Right kidney (tissue), 9 donors: ENCODE measurements at places on chromosomes 7 and 10.

DNA sequence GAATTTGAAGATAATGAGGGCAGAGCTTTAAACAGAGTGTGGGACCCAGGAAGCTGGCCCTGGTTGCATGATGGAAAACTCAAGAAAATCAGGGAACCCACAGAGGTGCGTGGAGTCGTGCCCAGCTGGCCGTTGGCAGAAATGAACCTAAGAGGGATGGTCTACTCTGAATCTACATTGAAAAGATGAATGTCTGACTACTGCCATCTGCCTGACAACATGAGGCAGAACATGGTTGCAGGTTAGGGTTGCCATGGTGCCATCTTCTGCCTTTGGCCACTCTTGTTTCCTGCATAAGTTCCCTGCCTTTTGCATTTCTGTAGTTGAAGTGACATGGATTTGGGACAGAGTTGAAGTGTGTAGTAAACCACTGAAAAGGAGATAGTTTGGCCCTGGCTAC is 138.5 kb upstream of the COBL start:
- DNase-seq: no peak

- no peak for DNase-seq
Observed at GRCh38 chr10:74755273-74755672, 71.1 kb upstream of the KAT6B start.

DNA sequence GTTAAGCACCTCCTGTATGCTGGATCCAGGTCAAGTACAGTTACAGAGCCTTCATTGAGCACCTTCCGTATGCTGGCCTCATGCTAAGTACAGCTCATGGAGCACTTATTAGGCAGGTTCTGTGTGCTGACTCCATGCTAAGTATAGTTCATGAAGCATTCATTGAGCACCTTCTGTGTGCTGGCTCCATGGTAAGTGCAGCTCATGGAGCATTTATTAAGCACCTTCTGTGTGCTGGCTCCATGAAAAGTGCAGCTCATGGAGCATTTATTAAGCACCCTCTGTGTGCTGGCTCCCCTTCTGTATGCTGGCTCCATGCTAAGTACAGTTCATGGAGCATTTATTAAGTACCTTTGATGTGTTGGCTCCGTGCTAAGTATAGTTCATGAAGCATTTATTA is 30.5 kb downstream of the MMD2 start:
- DNase-seq: no peak

GRCh38 chr10:94029955-94030354 is 36.2 kb downstream of the PLCE1 start:
- no peak for DNase-seq

DNA sequence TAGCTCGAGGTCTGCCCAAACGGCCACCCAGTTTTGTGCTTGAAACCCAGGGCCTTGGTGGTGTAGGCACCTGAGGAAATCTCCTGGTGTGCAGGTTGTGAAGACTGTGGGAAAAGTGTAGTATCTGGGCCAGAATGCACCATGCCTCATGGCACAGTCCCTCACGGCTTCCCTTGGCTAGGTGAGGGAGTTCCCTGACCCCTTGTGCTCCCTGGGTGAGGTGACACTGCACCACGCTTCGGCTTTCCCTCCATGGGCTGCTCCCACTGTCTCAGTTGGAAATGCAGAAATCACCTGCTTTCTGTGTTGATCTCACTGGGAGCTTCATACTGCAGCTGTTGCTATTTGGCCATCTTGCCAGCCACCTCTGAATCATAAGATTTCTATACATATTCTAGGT is 62.4 kb upstream of the CDK6 start:
- DNase-seq: no peak

DNA sequence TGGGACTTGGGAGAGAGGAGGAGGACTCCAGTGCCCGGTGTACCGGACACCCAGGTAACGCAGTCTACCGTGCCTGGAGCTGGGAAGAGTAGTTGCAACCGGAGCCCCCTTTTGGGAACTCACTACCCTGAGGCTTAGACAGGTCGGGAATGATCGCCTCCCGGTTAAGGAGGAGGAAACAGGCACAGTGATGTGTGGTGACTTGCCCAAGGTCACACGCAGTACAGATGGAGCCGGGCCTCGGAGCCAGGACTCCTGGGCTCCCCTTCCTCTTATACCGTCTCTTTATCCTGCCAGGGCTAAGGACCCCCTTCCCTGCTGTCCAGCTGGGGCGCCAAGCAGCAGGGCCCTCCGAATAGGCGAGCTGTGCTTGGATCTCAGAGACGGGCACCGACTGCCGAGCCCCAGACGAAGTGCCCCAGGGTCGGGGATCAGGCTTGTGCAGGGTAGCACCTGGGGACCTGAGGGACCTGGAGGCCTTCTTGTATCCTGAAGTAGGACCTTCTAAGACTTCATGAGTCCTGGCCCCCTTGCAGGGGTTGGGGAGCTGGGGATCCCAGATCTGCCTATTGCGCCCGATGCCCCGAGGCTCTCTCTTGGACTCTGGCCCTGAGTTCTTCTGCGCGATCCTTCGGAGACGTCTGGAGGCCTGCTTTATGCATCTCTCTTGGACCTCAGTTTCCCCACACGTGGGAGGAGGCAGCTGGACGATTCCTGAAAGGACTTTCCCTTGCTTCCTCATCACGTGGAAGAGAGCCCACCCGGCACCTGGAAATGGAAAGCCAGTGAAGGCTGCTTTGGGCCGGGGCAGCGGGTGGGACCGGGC is 767 bp upstream of the CYP26A1 start:
- no peak for DNase-seq

- no peak for DNase-seq
Observed at GRCh38 chr7:151040616-151041375, 7.5 kb upstream of the ASIC3 start.

- no peak for DNase-seq
Observed at GRCh38 chr10:54985732-54986131, 184.7 kb upstream of the PCDH15 start.

DNA sequence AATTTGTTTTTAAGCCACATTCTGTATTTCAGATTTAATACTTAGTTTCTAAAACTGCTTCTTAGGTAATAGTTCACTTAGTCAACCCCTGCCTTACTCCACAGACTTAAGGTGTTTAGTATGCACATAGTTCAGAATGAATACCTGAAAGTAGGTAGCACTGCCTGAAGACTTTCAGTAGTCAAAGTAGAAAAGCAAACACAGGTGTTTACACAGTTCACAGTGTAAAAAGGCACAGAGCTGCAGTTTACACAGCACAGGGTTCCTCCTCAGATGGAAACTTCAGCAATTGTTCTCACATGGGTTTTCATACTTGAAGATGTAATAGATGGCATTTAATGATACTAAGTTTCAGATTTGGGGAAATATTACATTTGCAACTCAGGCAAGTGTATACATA is 3.1 kb upstream of the PKD1L1 start:
- DNase-seq: no peak

DNA sequence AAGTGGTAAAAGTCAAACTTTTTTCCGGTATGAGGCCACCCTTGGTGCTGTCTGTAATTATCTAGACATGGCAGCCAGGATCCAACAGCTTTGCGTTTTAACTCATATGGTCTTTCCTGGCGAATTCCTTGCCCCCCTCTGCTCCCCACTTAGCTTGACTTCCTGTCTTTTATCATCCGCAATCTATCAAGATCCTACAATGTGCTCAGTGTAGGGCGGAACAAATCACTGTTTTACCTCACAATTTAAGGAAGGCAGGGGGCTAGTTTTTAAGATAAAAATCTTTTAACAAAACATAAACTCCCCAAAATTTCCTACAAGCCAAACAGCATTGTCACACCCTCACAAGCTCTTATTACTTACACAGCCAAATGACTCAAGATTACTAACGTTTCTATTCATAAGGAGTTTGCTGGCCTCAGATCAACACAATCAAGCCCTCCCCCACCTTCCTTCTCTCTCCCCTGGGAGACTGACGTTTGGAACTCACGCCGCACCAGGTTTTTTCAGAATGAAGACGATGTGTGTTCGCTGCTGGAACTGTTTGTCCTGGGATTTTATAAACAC is 1.3 kb upstream of the CDK14 start:
- no peak for DNase-seq

DNA sequence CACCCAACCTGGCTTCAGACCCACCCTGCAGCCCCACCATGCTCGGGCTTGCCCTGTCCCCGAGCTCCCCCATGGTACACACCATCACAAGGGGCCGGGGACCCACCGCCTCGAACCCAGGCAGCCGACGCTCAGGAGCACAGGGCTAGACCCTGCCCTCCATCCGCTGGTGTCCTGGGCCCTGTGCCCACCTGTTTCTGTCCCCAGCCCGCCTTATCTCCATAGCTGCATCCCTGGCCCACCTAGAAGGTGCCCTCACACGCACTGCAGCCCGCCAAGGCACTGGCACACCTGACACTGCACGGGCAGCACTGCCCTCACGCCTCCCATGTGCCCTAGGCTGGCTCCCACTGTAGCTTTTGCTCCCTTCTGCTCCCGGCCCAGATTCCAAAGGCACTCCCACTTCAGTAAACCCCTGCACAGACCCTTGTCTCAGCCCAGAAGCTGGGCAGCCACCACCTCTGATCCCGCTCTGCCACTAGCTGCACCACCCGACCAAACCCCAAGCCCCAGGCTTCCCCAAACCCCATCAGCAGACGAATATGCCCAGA is 17.1 kb downstream of the YKT6 start:
- DNase-seq: no peak

DNA sequence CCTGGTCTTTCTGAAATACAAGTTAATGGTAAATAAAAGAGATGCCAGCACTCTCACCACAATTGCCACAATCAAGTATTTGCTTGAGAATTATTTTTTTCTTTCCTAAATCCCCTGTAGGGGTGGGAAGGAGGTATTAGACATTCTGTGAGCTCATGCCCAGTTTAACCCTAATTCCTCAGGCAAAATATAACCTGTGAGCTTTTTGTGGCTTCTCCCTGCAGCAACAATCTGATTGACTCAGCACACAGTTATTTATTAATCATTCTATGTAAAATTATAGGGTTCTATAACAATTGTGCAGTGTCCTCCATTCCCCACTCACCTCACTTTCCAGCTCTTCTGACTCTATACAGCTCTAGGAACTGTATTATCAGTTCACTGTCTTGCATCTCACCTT is 66.3 kb downstream of the GLI3 start:
- no peak for DNase-seq

GRCh38 chr10:3180355-3181025 is 7.9 kb upstream of the PITRM1 start:
- DNase-seq: no peak

- DNase-seq: no peak
Observed at GRCh38 chr10:11742779-11743298, 657 bp downstream of the ECHDC3 start.

GRCh38 chr7:42186151-42186550 is 50.9 kb downstream of the GLI3 start:
- no peak for DNase-seq

- DNase-seq: no peak
Observed at GRCh38 chr7:157113607-157114006, 25.1 kb upstream of the UBE3C start.

DNA sequence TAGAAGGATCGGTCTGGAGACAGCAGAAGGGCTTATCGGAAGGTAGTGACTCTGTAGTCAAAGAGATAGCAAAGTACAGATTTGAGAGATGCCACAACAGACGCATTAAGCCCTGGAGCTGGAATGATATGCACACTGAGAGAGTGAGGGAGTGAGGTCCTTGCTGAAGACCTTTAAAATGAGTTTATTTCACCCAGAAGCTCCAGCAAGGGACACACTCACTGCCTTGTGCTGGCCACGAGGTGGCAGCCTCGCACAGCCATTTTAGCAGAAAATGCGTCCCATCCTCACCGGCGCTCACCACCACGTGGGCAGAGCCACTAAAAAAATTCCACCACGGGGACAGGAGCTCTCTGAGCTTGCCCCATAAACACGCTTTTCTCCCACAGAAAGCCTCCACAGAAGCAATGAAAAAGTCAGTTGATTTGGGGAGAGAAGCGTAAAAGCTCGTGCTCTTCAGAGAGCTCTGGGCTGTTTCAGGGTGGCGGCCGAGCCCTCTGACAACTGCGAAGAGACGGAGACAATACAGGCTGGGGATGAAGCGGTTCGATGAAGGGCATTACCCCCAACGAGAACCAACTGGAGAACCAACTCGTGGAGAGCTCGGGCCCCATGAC is 163.0 kb upstream of the KLF14 start:
- peak; percentile 68 for DNase-seq

- DNase-seq: no peak
Observed at GRCh38 chr10:32400961-32401360, 45.0 kb upstream of the CCDC7 start.

DNA sequence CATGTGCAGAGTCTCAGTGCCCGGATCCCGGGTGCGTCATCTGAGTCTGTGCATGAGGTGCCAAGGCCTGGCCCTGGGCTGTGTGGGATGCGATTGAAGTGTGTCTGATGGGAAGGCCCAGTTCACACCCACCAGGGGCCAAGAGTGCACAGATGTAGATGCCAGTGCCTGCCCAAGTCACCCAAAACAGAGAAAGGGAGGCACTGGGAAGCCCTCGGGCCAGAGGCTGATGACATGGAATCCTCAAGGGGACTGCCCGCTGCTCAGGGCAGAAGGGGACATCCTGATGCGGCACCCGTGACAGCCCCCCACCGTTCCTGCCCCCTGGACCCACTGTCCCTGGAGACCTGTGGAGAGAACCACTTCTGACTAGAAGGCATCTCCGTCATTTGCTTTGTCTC is 72.2 kb upstream of the ZNF479 start:
- DNase-seq: no peak

DNA sequence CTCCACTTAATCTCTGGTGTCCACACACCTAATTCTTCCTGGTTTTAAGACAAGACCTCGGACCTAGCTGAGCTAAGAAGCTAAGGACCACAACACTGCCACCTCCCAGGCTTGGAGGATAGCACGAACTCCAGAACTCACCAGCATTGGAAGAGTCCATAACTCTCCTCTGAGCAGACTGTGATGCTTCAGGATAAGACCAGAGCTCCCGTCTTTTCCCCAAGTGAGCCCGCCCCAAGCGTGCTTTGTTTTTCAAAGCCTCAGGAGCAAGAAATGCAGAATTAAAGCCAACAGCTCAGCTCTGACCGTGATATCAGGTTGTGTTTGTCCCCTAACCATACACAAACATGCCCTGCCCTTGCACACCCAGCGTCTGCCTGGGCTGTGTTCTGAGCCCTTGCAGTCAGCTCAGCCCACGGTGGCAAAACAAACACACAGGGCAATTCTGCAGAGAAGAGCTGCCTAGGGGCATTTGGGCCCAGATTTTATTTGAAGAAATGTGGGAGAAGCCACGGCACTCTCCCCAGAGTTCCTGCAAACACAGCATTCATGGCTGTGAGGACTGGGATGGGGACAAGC is 145.4 kb downstream of the WDR11 start:
- DNase-seq: no peak

GRCh38 chr10:116274064-116274904 is 1.3 kb upstream of the GFRA1 start:
- peak; percentile 84 for DNase-seq

DNA sequence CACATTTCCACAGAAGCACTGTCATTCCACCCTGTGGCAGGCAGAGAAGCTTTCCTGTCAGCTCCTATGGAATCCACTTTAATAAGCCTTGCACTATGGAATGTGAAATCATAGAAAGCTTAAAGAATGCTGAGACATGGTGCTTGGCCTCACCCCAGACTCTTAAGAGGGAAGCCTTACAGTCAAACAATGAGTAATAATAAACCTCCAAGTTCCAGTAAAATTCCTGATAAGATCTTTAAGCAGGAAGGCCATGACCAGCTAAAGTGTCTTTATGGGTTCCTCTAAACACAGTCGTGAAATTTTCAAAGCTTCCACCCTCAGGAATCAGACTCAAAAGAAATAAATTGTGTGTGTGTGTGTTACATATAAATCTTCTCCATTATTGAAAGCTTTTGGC is 11.9 kb upstream of the TEX36 start:
- no peak for DNase-seq

- DNase-seq: no peak
Observed at GRCh38 chr7:22728401-22729029, 1.5 kb downstream of the IL6 start.

GRCh38 chr10:120336911-120337540 is 120.0 kb upstream of the PLPP4 start:
- DNase-seq: no peak
